ENCODE measurements at places on chromosomes 5 and 9.

DNA sequence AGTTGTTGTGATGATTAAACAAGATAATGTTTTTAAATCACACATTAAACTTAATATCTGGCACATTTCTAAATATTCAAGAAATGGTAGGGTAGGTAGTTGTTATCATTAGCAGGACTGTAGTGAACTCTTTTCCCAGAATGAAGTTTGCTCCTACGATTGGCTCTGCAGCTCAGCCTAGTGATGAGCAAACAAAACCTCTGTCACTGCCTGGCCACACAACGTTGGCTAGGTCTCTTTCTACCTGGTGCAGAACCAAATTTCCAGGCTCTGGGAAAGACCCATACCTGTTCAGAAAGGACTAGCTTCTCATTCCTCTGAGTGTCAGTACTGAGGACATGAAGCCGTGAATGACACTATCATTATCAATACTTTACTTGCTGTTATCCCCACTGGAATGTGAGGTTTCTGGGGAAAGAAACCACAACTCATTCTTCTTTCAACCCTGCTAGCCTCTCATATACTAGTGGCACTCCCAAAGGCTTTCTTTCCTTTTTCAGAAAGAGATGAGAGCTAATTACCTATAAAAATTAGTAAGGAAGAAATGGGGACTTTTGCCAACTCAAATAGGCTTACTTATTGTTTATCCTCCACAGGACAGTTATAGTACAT is 219.3 kb upstream of the TRIM32 start:
- no peak for DNase-seq

- no peak for DNase-seq
These were observed 286.6 kb upstream of the IZUMO3 start for GRCh38 chr9:24832307-24832706.

DNA sequence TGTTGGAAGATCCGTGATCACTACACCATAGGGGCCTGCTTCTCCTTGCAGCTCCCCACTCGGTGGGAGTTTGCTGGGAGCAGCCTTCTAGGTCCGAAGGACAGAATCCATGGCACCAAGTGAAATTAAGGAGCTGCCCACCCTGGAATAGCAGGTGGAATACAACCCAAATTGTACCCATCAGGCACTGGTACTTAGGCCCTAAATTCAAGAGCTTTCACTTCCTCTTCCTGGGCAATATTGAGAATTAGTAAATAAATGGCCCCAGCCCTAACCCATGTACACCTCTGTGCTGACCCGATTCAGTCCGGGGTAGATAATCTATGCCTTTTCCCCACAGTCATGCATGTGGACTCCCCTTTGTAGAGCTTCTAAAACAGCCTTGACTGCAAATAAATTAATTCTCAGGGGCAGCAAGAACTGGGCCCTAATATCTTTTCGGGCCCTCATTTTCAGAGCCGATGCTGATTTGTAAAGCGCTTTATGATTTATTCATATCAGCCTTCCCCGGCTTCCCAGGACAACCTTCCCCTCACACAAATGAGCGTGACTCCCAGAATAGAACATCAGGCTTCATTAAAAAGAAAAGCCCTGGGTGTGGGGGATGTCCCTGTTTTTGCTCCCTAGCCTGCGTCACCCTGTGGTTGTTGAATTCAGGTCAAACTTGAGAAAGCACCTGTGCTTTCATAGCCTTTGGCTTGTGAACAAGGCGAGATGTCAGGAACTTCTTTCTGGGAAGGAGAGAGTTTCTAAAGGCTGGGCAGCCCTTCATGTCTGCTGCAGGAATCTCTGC is 126.1 kb upstream of the TBC1D2 start:
- no peak for DNase-seq

DNA sequence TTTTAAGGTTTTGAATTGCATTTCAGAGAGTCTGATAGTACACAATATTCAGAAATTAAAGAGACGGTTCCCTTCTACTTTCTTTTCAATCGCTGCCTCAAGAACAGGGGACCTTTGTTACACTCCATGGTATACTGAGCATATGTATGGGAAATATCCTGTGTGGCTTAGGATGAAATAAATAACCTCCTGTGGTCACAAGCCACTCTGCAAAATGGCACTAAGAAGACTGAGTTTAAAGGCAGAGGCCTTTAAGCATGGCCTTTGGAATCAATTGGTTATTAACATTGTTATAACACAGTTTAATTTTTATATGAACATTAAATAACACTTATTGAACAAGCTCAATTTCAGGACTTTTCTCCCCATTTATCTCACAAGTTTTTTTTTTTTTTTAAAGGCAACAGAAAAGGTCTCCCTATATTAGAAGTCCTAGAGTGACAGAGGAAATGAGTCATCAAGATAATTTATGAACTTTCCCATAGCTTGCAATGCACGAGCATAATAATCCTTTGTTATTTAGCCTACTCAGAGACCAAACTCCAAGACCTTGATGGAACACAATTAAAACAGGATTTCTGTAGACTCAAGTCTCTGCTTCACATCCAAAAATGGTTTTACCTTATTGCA is 341.9 kb downstream of the TMEM167A start:
- no peak for DNase-seq
